H9 (cell line): ENCODE measurements at places on chromosomes 13 and 19.

DNA sequence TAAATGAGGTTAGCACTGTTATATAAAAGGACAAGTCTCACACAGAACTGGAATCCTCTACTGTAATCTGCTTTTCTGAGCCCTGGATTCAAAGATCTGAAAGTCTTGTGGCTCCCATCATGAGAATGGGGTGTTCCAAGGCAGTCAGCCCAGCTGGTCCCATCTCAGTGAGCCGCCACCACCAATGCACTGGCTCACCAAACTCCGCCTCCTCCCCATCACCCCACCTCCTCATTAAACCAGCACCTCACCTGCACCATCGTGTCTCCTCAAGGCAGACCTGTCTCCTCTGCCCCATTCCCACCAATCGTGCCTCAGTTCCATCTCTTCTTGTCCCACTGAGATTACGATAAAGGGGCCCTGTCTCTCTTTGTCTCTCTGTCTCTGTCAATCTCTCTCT lies 166.7 kb downstream of the USP12 start:
- no peaks in the 10 kb centered on the region for H3K4me1 ChIP-seq
- DNase-seq, result no peak
- H3K27ac ChIP-seq, result no peak overlapping the region
- H3K4me3 ChIP-seq, result no peak overlapping the region; the same call in 2 of the 3 replicates
- H3K27me3 ChIP-seq, result no peaks in the 10 kb centered on the region; the same call in 1 of the 2 replicates

- H3K4me3 ChIP-seq, result peak overlapping the region; percentile 73
- no peak for DNase-seq
- H3K36me3 ChIP-seq, result no peaks in the 10 kb centered on the region; the same call in 2 of the 3 replicates
- no peaks in the 10 kb centered on the region for H3K27me3 ChIP-seq
- H3K27ac ChIP-seq, result no peak overlapping the region
These were observed 3.3 kb downstream of the ATP5F1D start for GRCh38 chr19:1244693-1245451.

DNA sequence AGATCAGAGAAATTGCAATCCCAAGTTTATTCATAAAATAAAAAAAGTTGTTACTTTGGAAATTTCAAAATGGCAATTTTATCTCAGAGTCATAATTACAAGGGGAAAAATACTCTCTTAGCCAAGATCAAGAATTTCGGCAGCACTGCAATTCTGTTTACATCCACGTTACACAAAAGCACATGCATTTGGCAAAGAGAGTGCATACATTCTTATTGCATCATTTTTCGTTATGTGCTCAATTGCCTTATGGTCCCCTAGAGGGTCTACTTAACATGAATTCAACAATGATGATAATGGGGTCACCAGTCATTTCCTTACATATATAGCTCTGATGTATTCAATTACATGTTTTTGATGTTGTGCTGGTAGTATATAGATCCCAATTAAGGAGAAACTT lies 498.0 kb downstream of the DIAPH3 start:
- peaks cover 12% of the 10 kb centered on the region for H3K36me3 ChIP-seq
- no peak for DNase-seq
- H3K4me1 ChIP-seq, result no peaks in the 10 kb centered on the region; the same call in 1 of the 2 replicates
- H3K4me3 ChIP-seq, result no peak overlapping the region

DNA sequence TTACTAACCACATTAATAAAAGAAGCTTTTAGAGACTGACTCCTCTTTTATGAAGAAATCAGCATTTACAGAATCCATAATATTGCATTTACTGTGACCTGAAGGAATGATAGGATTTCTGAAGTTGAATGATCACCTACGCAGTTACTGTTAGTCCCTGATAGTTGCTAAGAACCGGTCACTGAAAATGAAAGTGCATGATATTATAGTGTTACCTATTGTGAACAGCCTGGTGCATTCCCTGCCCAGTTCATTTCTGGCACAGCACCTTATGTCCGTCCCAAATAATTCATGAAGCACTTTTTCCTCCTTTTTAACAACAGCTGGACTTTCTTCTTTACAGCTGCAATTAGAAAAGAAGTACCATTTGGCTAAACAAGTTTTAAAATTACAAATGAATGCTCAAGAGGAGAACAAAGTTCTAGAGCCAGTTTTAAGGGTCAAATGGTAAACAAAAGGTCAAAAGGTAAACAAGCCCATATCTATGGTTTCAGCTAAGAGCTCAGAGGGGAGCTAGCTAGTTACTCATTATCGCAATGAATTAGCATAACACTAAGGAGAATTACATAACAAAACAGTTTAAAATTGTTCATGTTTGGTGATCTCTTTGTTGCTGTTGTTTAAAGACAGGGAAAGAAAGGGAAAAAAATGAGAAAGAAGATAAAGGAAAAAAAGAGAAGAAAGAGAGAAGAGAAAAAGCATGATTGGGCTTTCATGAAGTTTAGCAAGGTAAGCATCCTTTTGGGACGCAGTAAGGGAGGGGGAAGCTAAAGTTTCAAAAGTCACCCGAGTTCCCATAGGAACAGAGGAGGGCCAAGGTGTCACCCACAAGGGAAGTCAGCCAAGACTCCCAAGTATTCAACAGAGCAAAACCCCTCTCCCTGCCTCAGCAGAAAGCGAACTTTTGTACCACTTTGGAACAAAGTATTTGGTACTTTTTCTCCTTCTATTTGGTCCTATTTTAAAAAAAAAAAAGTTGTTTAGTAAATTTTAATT lies 50.2 kb downstream of the FLT3 start:
- no peak overlapping the region for H3K27ac ChIP-seq
- no peaks in the 10 kb centered on the region for H3K27me3 ChIP-seq
- H3K4me3 ChIP-seq, result peak overlapping the region; percentile 39
- peaks cover 8% of the 10 kb centered on the region for H3K4me1 ChIP-seq
- no peaks in the 10 kb centered on the region for H3K36me3 ChIP-seq
- peak; percentile 54 for DNase-seq

DNA sequence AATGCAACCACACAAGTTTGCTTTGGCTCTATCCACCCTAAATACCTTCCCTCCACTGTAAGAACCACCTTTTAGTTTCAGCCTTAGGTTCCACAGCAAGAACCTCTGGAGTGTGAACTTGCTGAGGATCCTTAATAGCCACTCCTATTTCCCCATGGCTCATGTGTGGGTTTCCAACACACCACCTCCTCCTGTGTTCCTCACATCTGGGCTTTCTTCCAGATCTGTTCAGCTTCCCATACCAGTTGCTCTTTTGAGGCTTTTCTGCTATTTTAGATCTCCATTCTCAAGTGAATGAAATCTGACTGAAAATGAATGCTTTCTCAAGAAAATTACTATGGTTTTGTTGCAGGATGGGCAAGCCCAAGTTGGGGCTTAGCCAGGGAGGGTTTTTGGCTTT lies 104.8 kb upstream of the MIR17HG start:
- H3K27ac ChIP-seq, result no peak overlapping the region
- H3K4me3 ChIP-seq, result no peak overlapping the region
- H3K4me1 ChIP-seq, result no peaks in the 10 kb centered on the region
- DNase-seq, result no peak
- H3K27me3 ChIP-seq, result no peaks in the 10 kb centered on the region

DNA sequence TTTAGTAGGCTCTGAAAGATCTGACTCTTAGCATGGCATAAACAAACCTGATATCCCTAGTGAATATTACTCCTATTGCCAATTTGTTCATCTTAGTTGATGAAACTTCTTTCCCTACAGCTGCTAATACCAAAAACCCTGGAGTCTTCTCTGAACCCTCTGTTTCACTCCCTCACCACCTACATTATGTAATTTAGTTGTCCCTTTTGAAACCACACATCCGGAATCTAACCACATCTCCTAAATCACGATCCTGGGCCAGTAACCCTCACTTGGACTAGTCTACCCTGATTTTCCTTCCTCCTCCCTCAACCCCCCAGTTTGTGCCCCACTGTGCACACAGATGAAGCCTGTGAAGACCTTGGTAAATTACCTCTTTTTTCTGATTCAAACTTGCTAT lies 1.2 kb downstream of the ZNF256 start:
- no peaks in the 10 kb centered on the region for H3K4me1 ChIP-seq
- H3K27me3 ChIP-seq, result no peaks in the 10 kb centered on the region
- no peak for DNase-seq
- H3K4me3 ChIP-seq, result peak overlapping the region; percentile 93
- H3K36me3 ChIP-seq, result peaks cover 34% of the 10 kb centered on the region

- H3K36me3 ChIP-seq, result peaks cover 51% of the 10 kb centered on the region
- H3K27me3 ChIP-seq, result no peaks in the 10 kb centered on the region
- H3K27ac ChIP-seq, result no peak overlapping the region
- no peak overlapping the region for H3K4me3 ChIP-seq
These were observed 19.6 kb downstream of the TFDP1 start for GRCh38 chr13:113604186-113604585.

DNA sequence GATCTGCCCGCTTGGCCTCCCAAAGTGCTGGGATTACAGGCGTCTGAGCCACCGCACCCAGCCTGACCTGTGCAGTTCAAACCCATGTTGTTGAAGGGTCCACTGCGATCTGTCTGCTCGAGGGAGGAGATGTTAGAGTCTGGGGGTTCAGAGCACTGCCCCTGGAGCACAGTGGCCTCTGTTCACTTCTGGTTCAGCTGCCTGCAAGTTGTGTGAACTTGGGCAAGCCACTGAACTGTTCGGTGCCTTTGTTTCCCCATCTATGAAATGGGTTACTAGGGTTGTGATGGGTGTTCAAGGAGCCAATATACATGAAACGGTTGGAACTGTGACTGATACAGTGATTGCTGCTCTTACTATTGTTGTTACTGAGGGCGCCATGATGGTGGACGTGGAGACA lies 1.7 kb downstream of the PLIN5 start:
- DNase-seq, result no peak
- H3K36me3 ChIP-seq, result no peaks in the 10 kb centered on the region
- H3K4me3 ChIP-seq, result no peak overlapping the region
- no peaks in the 10 kb centered on the region for H3K4me1 ChIP-seq
- H3K27me3 ChIP-seq, result no peaks in the 10 kb centered on the region; the same call in 1 of the 2 replicates
- no peak overlapping the region for H3K27ac ChIP-seq

- H3K4me3 ChIP-seq, result no peak overlapping the region
- peaks cover 4% of the 10 kb centered on the region; the same call in 1 of the 2 replicates for H3K4me1 ChIP-seq
- H3K36me3 ChIP-seq, result no peaks in the 10 kb centered on the region
These were observed 162.8 kb downstream of the ZIC5 start for GRCh38 chr13:99808786-99809185.

DNA sequence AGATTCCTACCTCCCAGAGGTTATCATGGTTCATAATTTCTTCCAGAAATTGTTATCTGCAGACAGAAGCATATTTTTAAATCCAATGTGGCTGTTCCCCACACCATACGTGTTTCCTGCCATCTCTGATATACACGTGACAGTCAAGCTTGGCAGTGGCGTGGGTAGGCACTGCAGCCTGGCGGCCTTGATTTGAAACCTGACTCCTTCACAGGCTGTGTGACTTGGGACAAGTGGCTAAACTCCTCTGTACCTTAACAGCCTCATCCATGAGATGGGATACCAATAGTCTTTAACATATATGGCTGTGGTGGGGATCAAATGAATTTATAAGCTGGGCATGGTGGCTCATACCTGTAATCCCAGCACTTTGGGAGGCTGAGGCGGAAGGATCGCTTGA lies 33.2 kb downstream of the DPF1 start:
- no peak for DNase-seq
- no peaks in the 10 kb centered on the region for H3K27me3 ChIP-seq
- H3K36me3 ChIP-seq, result peaks cover 15% of the 10 kb centered on the region
- H3K27ac ChIP-seq, result no peak overlapping the region
- H3K4me3 ChIP-seq, result no peak overlapping the region

GRCh38 chr13:66266761-66267160 lies 963.4 kb downstream of the PCDH9 start:
- H3K27me3 ChIP-seq, result no peaks in the 10 kb centered on the region
- H3K4me3 ChIP-seq, result no peak overlapping the region
- H3K36me3 ChIP-seq, result no peaks in the 10 kb centered on the region; the same call in 2 of the 3 replicates
- no peak overlapping the region for H3K27ac ChIP-seq

DNA sequence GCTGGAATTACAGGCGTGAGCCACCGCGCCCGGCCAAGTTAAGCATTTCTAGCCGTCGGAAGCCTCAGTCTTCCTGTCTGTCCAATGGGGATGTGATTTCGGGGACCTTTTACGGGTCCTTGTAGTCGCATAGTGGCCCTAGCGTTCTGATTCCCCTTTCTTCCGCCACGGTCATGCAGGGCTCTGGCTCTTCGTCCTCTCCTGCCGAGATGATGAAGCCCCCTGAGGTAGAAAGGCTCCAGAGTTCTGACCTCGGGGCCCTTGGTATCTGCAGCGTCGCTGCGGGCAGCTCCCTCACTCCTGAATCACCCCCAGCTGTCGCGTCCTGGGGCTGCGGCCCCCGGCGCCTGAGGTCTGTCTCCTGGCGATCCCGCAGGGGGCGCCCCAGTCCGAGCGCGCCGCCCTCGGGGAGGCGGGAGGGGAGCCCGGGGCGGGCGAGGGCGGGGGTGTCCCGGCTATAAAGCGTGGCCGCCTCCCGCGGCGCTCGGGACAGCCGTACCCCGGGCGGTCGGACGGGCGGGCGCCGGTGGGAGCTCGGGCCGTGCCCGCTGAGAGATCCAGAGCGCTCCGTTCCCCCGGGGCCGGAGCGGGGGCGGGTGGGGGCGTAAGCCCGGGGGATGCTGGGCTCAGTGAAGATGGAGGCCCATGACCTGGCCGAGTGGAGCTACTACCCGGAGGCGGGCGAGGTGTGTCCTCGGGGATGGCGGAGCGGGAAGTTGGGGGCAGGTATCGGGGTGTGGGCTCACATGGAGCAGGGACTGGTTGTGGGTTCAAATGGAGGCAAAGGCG lies at the start of gene FOXA3:
Gene FOXA3 (plus strand): TSS at position 487 of the 789 bp plus-strand sequence. CDS start 131 bp downstream, at position 618.
- peaks cover 6% of the 10 kb centered on the region; the same call in 2 of the 3 replicates for H3K36me3 ChIP-seq
- H3K27me3 ChIP-seq, result no peaks in the 10 kb centered on the region
- peak within 1 kb of the TSS; percentile 100 for H3K4me3 ChIP-seq
- peaks cover 5% of the 10 kb centered on the region; the same call in 1 of the 2 replicates for H3K4me1 ChIP-seq

DNA sequence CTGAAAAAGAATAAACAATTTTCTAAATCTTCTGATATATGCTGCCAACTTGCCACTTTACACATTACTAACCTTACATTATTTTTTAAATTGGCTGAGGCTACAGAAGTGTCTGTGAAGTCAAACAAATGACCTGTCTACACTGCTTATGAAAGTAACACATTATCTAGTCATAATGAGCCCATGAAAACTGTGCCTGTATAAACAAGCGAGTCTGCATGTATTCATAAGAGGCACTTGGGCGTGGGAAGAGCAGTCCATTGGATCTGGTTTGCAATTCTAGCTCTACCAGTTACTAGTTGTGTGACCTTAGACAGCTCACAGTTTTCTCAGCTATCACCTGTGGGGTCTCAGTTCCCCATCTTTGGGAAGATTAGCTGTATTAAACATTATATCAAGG lies 3.1 kb downstream of the VPS36 start:
- no peak for DNase-seq
- H3K4me3 ChIP-seq, result no peak overlapping the region
- H3K36me3 ChIP-seq, result no peaks in the 10 kb centered on the region

GRCh38 chr19:41307090-41307875 lies 2.7 kb upstream of the CCDC97 start:
- no peak overlapping the region for H3K27ac ChIP-seq
- H3K27me3 ChIP-seq, result no peaks in the 10 kb centered on the region
- no peak for DNase-seq
- no peak overlapping the region for H3K4me3 ChIP-seq

- H3K36me3 ChIP-seq, result no peaks in the 10 kb centered on the region; the same call in 2 of the 3 replicates
- no peak overlapping the region for H3K4me3 ChIP-seq
- no peak overlapping the region for H3K27ac ChIP-seq
- H3K4me1 ChIP-seq, result no peaks in the 10 kb centered on the region
- H3K27me3 ChIP-seq, result no peaks in the 10 kb centered on the region
These were observed 327.6 kb downstream of the FGF9 start for GRCh38 chr13:21998279-21998990.

GRCh38 chr13:53198017-53198416 lies 169.4 kb downstream of the OLFM4 start:
- H3K27ac ChIP-seq, result no peak overlapping the region
- no peak for DNase-seq
- H3K27me3 ChIP-seq, result no peaks in the 10 kb centered on the region; the same call in 1 of the 2 replicates
- no peaks in the 10 kb centered on the region for H3K36me3 ChIP-seq
